ENCODE measurements at places on chromosomes 7 and 10. TPM values are rescaled to one million over a fixed set of nuclear protein-coding genes. Genes with fewer than 3 reads are reported as not detected.
A peak's percentile ranks its signal among the peaks of the same experiment; 100 is the strongest.

DNA sequence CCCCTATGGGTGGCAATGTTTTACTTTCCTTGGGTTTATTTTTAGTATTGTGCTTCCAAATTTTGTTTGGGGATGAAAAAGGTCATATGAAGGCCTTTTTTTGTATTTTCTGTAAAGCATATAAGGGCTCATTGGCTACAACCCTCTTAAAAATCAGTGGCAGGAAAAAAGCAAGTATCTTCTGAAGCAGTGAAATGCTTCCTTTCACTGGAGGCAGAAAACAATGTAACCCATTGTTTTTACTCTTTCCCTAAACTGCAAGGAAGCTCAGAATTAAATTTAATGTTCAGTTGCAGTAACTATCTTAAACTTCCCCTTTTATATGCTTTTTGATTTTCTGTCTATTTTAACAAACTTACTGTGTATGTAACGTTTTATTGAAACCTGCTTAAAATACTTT, 148.7 kb upstream of the LYZL1 start:
- no peaks in the 10 kb centered on the region for H3K36me3 ChIP-seq
- H3K4me3 ChIP-seq: no peak overlapping the region
- DNase-seq: no peak
- H3K27ac ChIP-seq: no peak overlapping the region
- H3K27me3 ChIP-seq: no peaks in the 10 kb centered on the region

DNA sequence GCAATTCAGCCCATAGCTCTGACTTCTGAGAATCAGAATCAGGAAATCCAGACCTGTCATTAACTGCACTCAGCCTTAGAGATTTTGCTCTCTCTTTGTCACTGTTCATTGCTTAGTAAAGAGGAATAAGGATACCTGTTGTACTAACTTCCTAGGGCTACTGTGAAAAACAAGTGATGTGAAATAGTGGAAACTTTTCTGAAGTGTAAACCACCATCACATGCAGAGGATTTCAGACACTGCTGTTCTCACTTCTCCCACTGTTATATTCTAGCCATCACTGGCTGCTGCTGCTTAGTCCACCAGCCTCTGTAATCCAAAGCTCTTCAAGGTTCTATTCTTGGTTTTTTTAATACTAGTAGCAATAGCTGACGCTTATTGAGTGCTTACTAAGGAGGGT, 129.6 kb upstream of the CCDC6 start:
- H3K4me3 ChIP-seq: no peak overlapping the region
- no peak overlapping the region for H3K27ac ChIP-seq
- H3K4me1 ChIP-seq: peaks cover 4% of the 10 kb centered on the region
- no peaks in the 10 kb centered on the region for H3K27me3 ChIP-seq

- H3K27me3 ChIP-seq: no peaks in the 10 kb centered on the region
- no peak overlapping the region for H3K4me3 ChIP-seq
- H3K4me1 ChIP-seq: peaks cover 62% of the 10 kb centered on the region
Measured at GRCh38 chr10:79101560-79102497, 33.1 kb downstream of the ZMIZ1 start.

DNA sequence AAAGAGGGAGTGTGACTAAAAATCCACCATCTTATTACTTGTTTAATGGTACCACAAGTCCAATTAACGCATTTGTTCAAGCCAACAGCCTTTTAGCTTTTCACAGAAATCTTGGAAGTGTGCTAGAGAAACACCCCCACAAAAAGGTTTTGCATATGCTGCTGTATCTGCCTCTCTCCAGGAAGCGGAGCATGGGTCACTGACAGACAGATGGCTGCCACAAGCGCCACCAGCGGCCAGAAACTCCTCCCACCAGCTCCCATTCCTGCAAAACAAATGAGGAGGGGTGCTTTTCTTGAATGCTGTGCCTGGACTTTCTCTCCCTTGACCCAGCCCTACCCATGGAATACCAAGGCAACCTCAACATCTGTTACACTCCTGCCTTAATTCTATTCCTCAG, 176.3 kb upstream of the LRGUK start:
- H3K4me1 ChIP-seq: no peaks in the 10 kb centered on the region
- H3K27ac ChIP-seq: no peak overlapping the region
- H3K4me3 ChIP-seq: no peak overlapping the region

- no peaks in the 10 kb centered on the region for H3K27me3 ChIP-seq
- DNase-seq: no peak
- H3K4me1 ChIP-seq: no peaks in the 10 kb centered on the region
- H3K4me3 ChIP-seq: no peak overlapping the region
- H3K36me3 ChIP-seq: no peaks in the 10 kb centered on the region
- H3K27ac ChIP-seq: no peak overlapping the region
Measured at GRCh38 chr7:82715344-82715743, 271.8 kb upstream of the CACNA2D1 start.

- no peak overlapping the region for H3K4me3 ChIP-seq
- H3K27me3 ChIP-seq: no peaks in the 10 kb centered on the region
Measured at GRCh38 chr10:60896810-60897209, 47.2 kb downstream of the RHOBTB1 start.

- H3K36me3 ChIP-seq: no peaks in the 10 kb centered on the region
- no peak overlapping the region for H3K27ac ChIP-seq
- DNase-seq: no peak
Measured at GRCh38 chr7:79968894-79969293, 165.7 kb upstream of the GNAI1 start.

DNA sequence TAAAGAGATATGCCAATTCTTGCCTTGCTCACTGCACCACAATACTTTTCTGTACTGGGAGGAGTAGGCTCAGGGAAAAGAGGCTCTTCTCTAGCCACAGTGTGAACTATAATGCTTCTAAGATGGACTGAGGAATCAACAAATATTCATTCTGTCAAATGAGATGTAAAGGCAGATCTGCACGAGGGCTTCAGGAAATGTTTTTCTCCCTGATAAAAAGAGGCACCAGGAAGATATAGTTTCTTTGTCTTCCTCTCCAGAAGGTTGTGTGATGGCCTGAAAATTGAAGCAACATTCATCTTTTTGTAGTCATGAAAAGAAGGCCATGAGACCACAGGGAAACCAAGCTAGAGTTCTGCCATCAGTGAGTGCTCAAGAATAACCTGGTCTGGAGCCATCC, 79.1 kb upstream of the NME8 start:
- H3K27me3 ChIP-seq: no peaks in the 10 kb centered on the region
- H3K27ac ChIP-seq: no peak overlapping the region
- H3K4me1 ChIP-seq: no peaks in the 10 kb centered on the region
- no peaks in the 10 kb centered on the region for H3K36me3 ChIP-seq
- H3K4me3 ChIP-seq: no peak overlapping the region

GRCh38 chr7:774161-775109, 47.4 kb upstream of the PRKAR1B start:
- no peak overlapping the region for H3K4me3 ChIP-seq
- no peak overlapping the region for H3K27ac ChIP-seq
- peaks cover 2% of the 10 kb centered on the region for H3K4me1 ChIP-seq
- peak; percentile 98 for DNase-seq
- H3K36me3 ChIP-seq: peaks cover 13% of the 10 kb centered on the region

GRCh38 chr7:131071786-131072504, 255.7 kb upstream of the MKLN1 start:
- DNase-seq: no peak
- H3K4me1 ChIP-seq: peaks cover 47% of the 10 kb centered on the region
- no peaks in the 10 kb centered on the region for H3K27me3 ChIP-seq
- peaks cover 6% of the 10 kb centered on the region for H3K36me3 ChIP-seq
- peak overlapping the region; percentile 85 for H3K27ac ChIP-seq

DNA sequence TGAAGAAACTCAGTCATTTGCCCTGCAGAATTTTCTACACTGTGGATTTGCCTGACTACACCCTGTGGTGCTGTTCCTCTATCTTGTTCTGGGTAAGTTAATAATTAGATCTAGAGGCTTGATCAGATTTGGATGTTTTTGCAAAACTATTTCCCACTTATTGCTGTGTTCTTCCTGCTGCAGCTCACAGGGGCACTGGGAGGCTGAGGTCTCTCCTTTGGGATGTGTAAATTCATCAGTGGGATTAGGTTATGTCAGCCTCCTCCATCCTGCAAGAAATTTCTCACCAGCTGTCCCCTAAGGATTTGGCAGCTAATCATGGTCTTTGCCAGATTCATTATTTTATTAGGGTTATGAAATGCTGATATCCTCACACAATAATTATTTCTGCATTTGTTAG, 148.1 kb upstream of the ZNF32 start:
- H3K4me1 ChIP-seq: peaks cover 7% of the 10 kb centered on the region
- no peaks in the 10 kb centered on the region for H3K27me3 ChIP-seq
- no peak overlapping the region for H3K4me3 ChIP-seq
- no peaks in the 10 kb centered on the region for H3K36me3 ChIP-seq
- H3K27ac ChIP-seq: no peak overlapping the region
- DNase-seq: no peak

DNA sequence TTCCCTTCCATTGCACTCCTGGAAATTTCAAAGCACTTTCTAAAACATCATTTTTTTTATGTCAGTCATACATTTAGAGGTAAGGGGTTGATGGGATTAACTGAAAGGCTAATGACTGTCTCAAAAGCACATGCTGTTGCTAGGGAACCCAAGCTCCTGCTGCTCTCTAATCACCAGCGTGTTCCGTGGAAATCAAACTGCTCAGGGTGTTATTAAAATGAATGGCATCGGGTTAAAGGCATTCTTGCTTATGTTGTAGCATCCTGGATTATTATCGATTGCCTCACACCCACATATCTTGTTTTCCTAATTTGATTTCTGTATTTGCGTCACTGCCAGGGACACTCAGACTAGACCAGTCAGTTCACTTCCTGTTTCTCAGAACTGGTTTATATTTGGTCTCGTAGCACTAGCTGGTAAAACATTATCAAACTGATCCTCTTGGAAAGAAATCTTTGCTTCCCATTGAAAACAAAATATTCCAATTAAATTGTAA, 216.5 kb upstream of the MKLN1 start:
- peak overlapping the region; percentile 91 for H3K4me3 ChIP-seq
- H3K27me3 ChIP-seq: no peaks in the 10 kb centered on the region
- peak overlapping the region; percentile 97 for H3K27ac ChIP-seq
- H3K4me1 ChIP-seq: peaks cover 30% of the 10 kb centered on the region
- DNase-seq: peak; percentile 86
- no peaks in the 10 kb centered on the region for H3K36me3 ChIP-seq

Gene TAC1
- not detected for total RNA-seq

Gene TMEM270
- not detected for total RNA-seq

Gene SPAM1
- total RNA-seq: not detected

Gene FEZF1
- not detected for total RNA-seq

Gene LOXL4
- 28.6 TPM for total RNA-seq

Gene HMX3
- total RNA-seq: not detected
